ENCODE measurements at places on chromosomes 1 and 21.

GRCh38 chr21:38986806-38987632 lies 181.3 kb downstream of the ETS2 start:
- DNase-seq: no peak

DNA sequence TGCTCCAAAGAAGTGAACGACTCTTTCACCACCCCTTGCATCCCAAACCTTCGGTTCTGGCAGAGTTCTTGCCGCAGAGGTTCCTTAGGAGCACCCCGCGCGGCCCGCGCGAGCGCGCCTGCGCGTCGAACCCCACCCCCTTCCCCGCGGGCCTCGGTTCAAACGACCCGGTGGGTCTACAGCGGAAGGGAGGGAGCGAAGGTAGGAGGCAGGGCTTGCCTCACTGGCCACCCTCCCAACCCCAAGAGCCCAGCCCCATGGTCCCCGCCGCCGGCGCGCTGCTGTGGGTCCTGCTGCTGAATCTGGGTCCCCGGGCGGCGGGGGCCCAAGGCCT lies at the start of gene C1orf56:
Gene C1orf56 (plus strand): TSS at position 161 of the 334 bp plus-strand sequence. CDS start 97 bp downstream, at position 258.
- DNase-seq: peak; percentile 64

GRCh38 chr1:54416435-54416834 lies 10.2 kb upstream of the SSBP3 start:
- no peak for DNase-seq

DNA sequence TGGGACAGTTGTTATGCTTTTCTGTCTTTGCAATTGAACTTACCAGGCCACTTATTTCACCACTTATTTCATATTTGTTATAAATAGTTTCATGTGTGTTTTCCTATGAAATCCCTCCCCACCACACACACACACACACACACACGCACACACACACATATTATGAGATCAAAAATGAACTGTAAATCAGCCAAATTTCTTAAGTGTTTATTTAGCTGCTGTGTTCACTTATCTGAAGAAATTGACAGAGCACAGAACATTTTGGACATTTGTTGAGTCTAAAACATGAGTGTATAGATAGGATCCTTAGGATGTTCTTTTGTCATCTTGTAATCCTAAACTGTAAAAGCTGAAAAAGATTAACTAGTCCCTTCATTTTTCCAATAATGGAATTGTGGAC lies 7.8 kb upstream of the TNFSF18 start:
- no peak for DNase-seq

GRCh38 chr1:58886611-58887010 lies 102.8 kb upstream of the JUN start:
- no peak for DNase-seq

DNA sequence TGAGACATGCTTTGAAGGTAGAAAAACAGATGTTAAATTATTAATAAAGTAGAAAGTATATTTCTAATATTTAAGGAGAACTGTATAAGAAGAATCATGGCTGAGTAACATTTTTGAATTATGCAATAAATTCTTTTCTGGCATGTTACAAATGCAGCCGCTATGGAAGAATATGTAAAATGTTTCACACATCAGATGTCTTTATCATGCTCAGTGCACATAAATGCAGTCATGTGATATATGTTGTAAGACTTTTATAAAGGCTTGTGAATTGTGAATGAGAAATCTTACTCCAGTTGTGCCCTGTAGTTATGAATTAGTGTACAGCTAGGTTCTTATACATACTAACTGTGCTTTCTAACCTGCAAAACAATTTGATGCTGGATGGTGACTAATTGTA lies 53.5 kb downstream of the LRRC8B start:
- no peak for DNase-seq

DNA sequence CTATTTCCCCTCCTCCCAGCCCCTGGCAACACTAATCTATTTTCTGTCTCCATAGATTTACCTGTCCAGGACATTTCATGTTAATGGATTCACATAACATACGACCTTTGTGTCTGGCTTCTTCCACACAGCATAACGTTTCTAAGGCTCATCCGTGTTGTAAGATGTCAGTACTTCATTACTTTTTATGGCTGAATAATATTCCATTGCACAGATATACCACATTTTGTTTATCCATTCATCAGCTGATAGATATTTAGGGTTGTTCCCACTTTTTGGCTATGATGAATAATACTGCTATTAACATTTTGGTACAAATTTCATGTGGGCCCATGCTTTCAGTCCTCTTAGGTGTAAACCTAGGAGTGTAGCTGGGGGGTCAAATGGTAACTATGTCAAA lies 38.2 kb downstream of the GLIS1 start:
- DNase-seq: no peak

DNA sequence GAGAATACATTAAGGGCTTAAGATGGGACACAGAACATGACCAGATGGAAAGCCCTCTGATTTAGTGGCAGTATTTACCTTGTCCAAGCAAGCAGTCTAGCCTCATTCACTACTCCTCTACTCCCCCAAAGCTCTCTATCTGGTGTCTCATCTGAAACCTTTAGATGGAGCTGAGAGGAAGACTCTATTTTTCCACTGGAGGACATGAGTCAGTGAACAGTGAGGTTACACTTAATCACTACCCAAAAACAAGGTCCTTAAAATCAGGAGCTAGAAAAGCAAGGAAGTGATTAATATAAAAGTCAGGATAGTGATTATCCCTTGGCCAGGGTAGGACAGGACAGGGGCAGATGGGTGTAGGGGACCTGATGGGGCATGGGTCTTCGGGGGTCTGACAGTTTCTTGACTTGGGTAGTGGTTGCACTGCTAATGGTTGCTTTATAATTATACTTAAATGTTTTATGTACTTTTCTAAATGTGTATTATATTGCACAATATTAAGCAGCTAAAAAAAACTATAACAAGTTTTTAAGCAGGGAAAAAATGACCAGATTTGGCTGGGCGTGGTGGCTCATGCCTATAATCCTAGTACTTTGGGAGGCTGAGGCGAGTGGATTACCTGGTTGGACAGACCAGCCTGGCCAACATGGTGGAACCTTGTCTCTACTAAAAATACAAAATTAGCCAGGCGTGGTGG lies 3.0 kb downstream of the PTPN22 start:
- DNase-seq: no peak

DNA sequence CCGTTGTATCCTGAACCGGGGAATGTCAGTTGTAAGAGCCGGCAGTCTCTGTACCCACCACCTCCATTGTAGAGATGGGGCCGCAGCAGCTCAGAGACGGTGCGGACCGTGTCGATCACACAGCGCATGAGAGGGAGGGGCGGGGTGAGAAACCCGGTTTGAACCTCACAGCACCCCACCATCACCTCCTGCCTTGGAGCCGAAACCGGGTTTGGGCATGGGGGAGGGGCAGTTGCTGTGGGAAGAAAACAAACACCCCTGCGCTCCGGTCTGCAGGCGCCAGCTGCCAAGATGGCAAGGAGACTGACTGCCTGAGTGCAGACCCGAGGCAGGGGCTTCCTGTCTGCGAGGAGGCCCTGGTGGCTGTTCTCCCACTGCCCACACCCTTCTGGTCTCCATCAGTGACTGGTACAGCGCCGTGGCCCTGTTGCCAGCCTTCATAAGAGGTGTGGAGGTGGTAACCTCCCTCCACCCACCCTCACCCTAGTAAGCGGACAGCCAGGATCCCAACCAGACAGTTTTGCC lies 69.2 kb upstream of the SSBP3 start:
- DNase-seq: peak; percentile 27

GRCh38 chr1:166692346-166692745 lies 146.9 kb upstream of the POGK start:
- DNase-seq: no peak

DNA sequence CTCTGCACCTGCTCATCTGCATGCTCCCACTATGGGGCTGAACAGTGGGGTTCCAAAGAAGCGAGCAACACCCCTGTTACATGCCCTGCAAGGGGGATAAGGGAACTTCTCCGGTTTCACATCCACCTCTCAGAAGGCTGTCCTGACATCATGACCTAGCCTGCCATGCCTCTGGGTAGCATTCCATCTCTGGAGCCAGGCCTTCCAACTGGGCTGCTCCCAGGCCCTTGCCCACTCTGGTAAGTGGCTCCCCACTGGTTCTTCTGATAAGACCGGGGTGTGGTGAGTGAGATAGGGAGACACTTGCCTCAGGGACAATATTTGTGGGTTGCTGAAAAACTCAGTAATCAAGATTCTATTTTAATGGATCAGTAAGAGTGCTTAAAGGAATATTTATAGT lies 57.8 kb downstream of the KCNJ15 start:
- no peak for DNase-seq

DNA sequence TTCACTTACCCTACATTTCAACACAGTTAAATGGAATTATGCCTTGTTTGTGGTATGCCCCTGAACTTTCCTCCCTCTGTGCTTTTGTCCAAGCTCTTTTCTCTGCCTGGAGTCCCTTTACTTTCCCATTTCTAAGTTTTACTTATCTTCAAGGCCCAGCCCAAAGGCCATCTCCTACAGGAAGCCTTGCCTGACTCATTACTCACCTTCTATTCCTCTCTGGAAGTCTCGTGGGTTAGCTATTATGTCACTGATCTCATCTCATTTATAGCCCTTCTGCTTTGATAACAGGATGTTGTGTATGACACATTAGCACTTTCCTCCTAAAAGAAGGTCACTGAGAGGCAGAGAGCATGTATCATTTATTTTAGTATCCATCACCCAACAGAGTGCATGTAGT lies 78.8 kb upstream of the CD1D start:
- DNase-seq: no peak

- no peak for DNase-seq
These were observed 108.4 kb downstream of the ERG start for GRCh38 chr21:38389896-38390295.

GRCh38 chr1:171550050-171550449 lies 64.7 kb downstream of the PRRC2C start:
- DNase-seq: no peak

Measured in NCI-H510A treated with DMSO at 0.1 percent for 48 hours (cell line).